Fibroblast of skin of right biceps (primary cell): ENCODE measurements at places on chromosomes 5 and 9.

DNA sequence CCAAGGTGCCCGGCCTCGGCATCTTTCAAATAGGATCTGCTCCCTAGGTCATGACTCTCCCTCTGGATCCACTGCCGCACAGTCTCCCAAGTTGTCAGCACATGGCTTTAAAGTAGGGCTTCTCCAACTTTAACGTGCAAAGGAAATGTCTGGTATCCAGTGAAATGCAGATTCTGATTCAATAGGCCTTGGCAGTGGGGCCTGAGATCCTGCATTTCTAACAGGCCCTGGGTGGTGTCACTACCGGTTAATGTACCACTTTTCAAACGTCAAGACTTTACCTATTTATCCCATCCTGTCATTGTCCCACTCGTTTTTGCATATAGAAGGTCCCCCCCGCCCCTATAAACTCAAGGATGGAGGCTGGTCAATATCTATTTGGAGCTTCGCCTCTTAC lies 137.6 kb upstream of the ZNF618 start:
- DNase-seq = no peak

- no peak for DNase-seq
These were observed 33.0 kb downstream of the ZDHHC11B start for GRCh38 chr5:751496-751895.

GRCh38 chr5:172079876-172080275 lies 73.4 kb upstream of the FBXW11 start:
- peak; percentile 47 for DNase-seq

DNA sequence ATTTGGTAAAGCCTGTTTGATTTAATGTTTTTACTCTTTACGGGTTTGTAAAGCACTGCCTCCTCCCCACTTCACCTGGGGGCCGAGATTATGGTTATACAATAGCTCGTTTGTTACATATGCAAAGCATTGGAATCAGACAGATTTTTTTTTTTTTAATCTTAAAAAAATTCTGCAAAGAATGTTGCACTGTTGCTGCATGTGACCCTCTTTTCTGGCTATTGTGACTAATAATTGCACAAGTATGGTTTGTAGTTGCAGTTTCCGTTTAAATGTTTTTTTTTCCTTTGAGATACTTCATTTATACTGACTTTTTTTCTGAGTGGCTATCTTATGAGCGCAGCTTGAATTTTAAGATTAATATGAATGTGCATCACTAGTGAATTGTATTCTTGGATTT lies 165.3 kb downstream of the KDM4C start:
- DNase-seq = no peak

- no peak for DNase-seq
These were observed 12.0 kb downstream of the ENHO start for GRCh38 chr9:34510497-34511468.

DNA sequence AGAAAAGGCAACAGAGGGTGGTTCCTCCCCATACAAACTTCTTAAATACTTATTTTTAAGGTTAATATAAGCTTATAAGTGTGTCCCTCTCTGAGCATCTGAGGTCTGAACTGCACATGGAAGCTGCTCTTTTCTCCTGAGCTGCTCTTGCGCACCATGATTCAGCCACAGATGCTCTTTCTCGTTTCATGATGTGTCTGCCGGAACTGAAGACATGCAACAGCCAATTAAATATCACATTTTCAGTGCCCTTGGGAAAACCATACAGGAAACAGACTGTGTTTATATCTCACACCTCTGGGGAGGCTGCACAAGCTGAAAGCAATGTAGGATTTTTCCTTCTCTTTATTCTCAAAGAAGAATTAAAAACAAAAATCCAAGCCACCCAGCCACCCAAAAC lies 96.8 kb upstream of the NREP start:
- peak; percentile 63 for DNase-seq

GRCh38 chr9:93897075-93897970 lies 57.8 kb downstream of the BARX1 start:
- no peak for DNase-seq

DNA sequence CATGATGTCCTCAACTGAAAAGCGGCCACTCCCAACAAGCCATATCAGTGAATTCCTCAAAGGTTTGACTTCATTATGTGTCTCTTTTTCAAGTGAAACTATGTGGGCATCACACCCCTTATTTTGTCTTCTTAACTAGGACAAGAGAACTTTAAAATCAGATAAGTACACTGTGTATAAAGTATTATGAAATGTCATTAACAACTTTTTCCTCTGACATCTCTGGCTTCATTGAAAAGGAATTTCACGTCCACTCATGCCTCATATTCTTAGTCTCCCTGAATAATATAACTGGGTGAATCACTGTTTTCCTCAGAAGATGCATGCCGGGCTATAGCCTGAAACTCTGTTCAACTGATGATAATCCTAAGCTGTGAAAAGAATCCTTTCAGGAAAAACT lies 415.8 kb downstream of the ACTL7B start:
- DNase-seq = peak; percentile 84

GRCh38 chr5:1831677-1832313 lies 30.6 kb downstream of the NDUFS6 start:
- DNase-seq = no peak

GRCh38 chr5:149651686-149652085 lies 70.4 kb downstream of the ARHGEF37 start:
- DNase-seq = no peak

- no peak for DNase-seq
These were observed 116.7 kb downstream of the MED10 start for GRCh38 chr5:6261668-6262067.

DNA sequence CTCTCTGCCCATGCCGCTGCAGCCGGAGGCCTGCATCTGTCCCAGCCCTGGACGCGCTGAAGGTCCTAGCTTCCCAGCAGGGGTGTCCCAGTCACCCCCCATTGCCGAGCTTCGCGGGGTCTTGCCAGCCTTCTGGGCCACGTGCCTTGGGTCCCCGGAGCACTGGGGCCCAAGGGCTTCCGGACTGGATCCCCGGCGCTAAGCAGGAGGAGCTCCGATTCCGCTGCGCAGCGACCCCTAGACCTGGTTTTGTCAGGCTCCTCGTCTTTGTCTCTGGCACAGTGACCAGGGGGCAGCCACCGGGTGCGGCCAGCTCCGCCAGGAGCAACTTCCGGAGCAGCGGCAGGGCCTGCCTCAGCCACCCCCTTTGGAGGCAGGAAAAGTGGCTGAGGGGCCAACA lies 3.3 kb upstream of the IRX1 start:
- DNase-seq = no peak

- DNase-seq = no peak
These were observed 6.4 kb downstream of the S1PR3 start for GRCh38 chr9:88997646-88998045.

DNA sequence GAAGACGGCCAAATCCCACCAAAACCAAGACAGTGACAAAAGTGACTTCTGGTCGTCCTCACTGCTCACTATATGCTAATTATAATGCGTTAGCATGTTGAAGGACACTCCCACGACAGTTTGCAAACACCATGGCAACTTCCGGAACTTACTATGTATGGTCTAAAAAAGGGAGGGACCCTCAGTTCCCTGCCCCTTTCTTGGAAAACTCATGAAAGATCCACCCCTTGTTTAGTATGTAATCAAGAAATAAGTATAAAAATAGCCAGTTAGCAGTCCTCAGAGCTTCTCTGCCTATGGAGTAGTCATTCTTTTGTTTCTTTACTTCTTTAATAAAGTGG lies 9.5 kb downstream of the FCN2 start:
- DNase-seq = no peak

DNA sequence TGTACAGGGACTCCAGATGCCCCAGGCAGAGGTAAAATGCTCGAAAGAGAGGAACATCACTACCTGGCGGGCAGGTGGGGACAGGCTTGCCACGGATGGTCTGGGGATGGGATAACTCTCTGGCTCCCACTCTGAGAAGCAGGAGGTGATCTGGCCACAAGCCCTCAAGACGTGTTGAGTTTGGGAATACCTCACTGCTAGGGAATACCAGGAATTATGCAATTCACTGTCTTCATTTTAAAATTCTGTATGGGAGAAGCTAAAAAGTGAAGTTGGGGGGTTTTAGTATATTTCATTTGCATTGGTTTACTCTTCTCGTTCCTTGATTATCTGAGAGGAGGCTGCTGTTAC lies 510.4 kb downstream of the CCDC171 start:
- DNase-seq = no peak

GRCh38 chr5:102777099-102777498 lies 22.0 kb downstream of the PAM start:
- DNase-seq = no peak

GRCh38 chr5:132456296-132456986 lies 34.1 kb downstream of the IRF1 start:
- peak; percentile 66 for DNase-seq

DNA sequence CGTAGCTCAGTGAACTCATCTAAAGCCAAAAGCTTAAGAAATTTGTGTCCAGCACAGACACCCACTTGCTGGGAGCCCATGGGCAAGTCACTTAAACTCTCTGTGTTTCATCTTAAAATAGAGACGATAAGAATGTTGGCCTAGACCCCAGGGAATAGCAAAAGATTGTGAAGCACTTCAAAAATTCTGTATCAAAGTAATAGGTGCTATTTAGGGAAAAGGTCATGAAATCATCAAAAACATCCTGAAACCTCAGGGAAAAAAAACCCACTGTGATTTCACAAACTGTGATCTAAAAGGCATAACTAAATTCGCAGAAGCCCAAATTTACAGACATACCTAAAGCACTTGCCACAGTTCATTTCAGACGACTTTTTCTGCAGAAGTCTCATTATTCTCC lies 278.3 kb downstream of the NR2F1-AS1 start:
- peak; percentile 33 for DNase-seq

DNA sequence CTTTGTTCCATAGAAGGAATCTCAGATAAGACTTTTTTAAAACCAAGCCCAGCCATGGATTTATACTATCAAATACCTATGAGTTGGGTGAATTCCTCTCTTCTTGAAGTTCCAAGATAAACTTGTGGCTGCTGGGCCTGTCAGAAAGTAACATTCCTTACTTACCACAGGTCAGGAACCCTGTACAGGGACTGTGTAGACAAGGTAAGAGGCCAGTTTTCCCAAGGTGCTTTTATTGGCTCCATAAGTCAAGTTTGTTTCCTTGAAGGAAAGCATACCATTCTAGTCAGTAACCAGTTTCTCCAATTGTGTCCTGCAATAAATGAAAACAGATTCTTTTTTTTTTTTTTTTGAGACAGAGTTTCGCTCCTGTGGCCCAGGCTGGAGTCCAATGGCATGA lies 8.8 kb upstream of the CLTB start:
- peak; percentile 45 for DNase-seq

GRCh38 chr9:7001571-7001970 lies 243.8 kb downstream of the KDM4C start:
- no peak for DNase-seq

GRCh38 chr5:6961837-6962635 lies 248.8 kb downstream of the TENT4A start:
- no peak for DNase-seq
